ENCODE measurements at places on chromosomes 16 and 17. TPM values are rescaled to one million over a fixed set of nuclear protein-coding genes. Genes with fewer than 3 reads are reported as not detected.

CSNK2A2 gene
- 92.2 TPM for total RNA-seq

UNK gene
- 33.7 TPM for total RNA-seq

CTRB2 gene
- not detected for total RNA-seq

MPP2 gene
- 1.3 TPM for total RNA-seq

CCL13 gene
- total RNA-seq = not detected

All from activated CD4-positive, alpha-beta T cell treated with anti-CD3 and anti-CD28 coated beads for 36 hours (primary cell).